Stimulated activated CD4-positive, alpha-beta T cell treated with anti-CD3 and anti-CD28 coated beads, Interleukin-1b, Interleukin-23, amount 100 ng/mL, for 1 hour (primary cell): ENCODE measurements at places on chromosomes 5 and 9.

DNA sequence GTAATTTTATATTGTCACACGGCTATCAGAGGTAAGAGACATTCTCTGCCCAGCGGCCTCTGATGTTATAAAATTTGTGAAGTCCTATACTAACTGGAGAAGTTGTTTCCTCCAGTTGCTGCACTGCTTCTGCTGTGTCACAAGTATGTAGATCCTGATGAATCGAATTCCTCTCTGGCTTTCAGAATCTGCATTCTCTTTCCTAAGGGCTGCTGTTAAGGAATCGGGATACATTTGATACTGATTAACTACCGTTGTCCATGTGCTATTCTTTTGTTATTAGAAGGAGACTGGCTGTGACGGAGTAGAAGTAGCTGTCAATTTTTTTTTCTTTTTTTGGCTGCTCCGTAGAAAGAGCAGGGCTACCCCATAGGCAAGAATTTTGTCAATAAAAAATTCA lies 81.7 kb upstream of the LRRC70 start:
- no peak for DNase-seq

GRCh38 chr5:1763548-1763911 lies 36.1 kb downstream of the MRPL36 start:
- no peak for DNase-seq

DNA sequence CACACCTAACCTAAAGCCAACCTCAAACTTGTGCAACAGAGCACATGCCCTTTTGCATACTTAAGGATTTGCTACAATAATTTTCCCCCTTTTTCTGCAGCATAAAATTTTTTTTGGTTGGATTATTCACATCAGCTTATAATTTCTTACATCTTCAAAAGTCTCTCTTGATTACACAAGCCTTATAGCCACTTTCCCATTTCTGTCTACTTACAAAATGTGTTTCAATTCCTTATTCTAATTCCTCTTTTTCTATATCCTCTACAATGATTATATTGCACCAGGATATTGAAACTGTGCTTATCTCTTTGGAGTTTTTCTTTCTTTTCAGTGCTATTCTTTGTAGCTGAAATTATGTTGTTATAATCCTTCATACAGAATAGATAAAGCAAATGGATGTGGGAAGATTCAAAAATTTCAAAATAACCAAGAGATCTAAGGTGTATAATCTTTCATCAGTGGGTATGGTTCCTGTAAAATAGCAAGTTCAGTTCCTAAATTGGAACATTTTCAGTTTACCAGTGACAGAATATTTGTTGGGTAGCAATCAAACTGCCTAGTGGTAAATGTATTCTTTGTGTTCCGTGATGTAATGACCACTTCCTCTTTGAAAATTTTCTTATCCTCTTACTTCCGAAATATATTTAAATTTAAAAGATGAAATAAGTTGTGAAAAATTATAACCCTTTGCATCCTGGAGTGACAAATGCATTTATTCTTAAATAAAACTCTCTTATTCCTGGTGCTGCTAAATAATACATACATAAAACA lies 386.8 kb upstream of the CHD1 start:
- DNase-seq = no peak

DNA sequence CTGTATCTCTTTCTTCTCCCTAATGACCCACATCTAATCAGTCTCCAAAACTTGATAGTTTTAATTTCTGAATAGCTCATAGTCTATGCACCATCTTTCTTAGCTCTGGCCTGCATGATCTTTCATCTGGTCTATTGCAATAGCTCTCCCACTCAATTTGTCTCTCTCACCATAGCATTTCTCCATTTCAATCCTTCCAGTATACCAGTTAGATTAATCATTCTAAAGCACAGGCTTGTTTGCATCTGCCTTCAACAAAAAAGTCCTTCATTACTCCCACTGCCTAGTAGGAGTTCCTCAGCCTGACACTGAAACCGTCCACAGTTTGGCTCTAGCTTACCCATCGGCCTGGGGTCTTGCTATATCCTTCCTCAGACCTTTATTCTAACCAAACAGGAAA lies 344.9 kb downstream of the ENC1 start:
- DNase-seq = no peak

DNA sequence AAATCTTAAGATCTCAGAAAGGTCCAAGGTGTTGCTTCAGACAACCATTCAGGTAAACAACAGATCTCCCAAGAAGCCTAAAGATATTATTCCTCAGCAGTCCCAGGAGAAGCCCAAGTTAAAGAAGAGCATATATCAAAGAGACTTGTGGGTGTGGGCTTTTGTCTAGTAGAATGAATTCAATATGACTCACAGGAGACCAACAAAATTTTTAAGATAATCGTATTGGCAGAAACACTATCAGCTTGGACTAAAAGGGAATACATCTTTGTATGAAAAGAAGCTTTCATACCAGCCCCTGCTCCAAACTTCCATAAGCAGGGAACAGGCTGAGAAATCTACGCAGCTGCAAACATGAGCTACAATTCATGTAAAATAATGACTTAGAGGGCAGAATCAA lies 10.2 kb downstream of the CTNNAL1 start:
- no peak for DNase-seq

GRCh38 chr5:74311961-74312360 lies 328.6 kb downstream of the ENC1 start:
- no peak for DNase-seq
